H54 (cell line): ENCODE measurements at places on chromosomes 16 and 17.

DNA sequence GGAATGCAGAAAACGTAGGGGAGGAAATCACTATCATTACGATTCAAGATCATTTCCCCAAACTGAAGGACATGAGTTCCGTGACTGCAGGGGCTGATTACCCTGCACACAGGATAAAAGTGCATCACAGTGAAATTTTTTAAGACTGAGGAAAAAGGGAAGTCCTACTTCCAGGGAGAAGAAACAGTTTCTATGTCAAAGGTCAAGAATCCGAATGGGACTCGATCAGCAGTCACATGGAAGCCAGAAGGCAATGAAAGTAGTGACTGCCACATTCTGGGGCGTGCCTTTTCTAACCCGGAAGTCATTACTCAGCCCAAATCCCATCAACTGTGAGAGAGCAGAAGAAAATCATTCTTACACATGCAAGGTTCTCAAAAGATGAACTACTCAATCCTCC lies 12.1 kb downstream of the ZZEF1 start:
- DNase-seq: no peak

DNA sequence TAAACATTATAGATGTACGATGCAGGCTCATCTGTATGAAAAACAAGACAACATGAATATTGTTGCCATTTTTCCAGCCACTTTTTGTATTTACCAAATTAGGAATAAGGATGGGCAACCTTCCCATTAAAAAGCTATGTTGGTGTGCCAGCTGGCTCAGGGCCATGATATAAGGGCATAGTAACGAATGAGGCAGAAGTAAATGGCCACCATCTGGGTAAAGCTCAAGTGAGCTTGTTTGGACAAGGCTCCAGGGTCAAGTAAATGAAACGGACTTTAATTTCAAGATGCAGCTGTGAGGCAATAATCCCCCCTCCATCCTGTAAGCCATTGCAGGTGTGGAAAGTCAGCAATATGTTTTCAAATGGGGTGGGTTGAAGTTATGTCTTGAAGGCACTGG lies 930.9 kb upstream of the CDH8 start:
- DNase-seq: no peak

DNA sequence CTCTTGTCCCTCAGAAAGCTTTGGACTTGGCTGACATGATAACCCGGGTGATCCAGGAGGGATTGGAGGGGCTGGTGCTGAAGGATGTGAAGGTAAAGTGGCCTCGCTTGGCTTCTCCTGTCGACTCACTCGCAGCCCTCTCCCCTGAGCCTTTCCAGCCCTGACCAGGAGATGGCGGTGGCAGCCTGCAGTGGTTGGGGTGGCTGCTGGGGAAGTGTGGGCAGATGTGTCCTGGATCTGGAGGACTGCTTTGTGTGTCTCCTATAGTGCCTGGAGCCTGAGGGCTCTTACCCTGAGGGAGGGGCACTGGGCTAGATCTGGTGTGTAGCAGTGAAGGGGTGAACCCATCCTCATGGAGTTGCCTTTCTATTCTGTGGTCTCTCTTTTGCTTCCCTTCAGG lies 17.9 kb downstream of the LIG3 start:
- peak; percentile 85 for DNase-seq

GRCh38 chr17:58120195-58120822 lies 27.9 kb upstream of the OR4D1 start:
- peak; percentile 24 for DNase-seq
